Activated T-helper 9 cell treated with anti-CD3 and anti-CD28 coated beads, Interleukin-2, amount 50 U/mL, for 16 hours (primary cell): ENCODE measurements at places on chromosomes 3 and 15.
A peak's percentile ranks its signal among the peaks of the same experiment; 100 is the strongest.

DNA sequence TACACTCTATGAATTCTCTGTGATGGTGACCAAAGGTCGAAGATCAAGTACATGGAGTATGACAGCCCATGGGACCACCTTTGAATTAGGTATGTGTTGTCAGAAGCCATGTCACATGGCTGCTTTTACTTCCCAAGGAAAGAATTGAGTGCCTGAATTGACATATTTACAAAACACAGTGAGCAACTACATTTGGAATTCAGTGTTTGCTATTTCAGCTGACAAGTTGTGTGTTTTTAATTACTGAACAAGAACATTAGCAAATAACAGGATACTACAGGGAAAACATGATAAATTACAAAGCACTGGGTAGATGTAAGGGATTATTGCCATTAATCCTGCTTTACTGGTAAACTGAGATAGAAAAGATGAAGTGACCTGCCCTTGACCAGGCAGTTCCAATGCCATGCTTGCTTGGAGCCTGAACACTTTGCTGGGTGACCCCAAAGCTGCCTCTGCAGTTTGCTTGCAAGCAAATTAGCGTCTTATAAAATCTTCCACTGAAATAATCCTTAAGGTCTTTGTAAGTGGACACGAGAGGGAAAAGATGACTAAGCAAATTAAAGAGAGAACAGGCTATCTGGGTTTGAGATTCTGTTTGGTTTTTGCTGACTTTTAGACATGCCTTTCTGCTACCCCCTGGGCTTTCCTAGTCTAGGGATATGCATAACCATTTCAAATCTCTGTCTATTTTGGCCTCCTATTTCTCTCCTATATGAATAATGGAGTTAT, 98.2 kb downstream of the HCN4 start:
- no peak for DNase-seq

DNA sequence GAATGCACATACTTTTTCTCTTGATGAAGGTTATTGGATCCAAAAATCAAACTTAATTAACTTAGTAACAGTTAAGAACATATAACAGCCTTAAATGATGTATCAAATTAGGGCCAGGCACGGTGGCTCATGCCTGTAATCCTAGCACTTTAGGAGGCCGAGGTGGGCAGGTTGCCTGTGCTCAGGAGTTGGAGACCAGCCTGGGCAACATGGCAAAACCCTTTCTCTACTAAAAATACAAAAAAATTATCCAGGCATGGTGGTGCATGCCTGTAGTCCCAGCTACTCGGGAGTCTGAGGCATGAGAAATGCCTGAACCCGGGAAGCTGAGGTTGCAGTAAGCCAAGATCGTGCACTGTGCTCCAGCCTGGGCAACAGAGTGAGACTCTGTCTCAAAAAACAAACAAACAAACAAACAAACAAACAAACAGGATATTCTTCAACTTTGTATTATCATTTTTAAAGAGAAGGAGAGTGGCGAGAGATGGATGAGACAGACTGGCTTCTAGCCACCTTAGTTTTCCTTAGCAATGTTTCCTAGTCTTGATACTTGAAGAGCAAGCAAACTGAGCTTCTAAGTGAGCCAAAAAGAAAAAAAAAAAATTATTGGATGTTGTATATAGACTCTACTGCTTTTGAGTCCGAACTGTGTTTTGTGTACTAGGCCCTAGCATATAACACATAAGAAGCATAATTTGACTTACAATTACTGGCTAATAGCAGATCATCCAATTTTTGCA, 13.8 kb downstream of the SPRED1 start:
- DNase-seq = no peak

DNA sequence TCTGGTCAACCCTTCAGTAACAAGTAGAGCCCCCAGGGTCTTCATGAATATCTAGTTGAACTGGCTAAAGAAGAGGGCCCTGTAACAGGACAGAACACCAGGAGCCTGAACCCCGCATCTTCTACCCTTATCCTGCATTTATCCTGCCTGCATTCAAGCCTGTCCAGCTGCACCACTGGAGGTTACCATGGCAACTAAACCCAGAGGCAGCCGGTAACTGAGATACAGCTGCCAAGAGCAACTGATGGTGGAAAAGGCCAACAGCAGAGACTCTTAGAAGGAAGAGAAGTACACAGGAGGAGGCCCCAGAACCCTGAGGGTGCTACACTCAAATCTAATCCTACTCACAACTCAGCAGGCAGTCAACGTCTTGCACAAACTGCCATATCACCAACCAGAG, 3.7 kb upstream of the PRKAR2A start:
- DNase-seq = no peak

DNA sequence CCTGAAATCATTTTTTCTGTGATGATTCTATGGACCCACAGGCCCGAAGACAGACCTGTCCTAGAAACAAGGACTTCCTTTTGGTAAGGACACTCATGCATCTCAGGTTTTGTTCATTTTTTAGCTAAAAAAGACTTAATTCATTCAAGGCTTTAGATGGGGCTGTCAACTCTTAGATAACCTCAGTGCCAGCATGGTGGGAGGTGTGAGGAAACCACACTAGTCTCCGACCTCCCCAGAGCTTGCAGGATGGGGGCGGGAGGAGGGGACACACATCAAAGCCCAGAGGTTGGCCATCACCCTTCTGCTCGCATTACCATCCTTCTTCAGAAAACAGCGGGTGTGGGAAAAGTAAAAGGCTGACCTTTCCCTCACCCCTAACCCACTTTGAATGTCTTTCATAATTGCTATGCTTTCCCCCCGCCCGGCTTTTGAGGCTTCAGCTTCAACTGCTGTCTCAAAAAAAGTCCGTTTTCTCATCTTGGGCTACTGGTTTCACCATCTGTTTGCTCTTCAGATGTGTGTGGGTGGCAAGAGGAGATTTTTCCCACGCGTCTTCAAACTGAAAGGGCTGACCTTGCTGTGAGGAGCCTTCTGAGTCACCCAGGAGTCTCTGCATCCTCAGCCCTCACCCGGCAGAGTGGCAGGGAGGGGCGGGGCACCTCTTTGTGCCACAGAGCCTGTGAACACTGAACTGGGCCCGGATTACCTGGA, 27.6 kb upstream of the CXCR6 start:
- peak; percentile 70 for DNase-seq

- no peak for DNase-seq
Measured at GRCh38 chr3:180548050-180548449, 53.9 kb upstream of the TTC14 start.

GRCh38 chr3:11290743-11291680, 18.8 kb downstream of the ATG7 start:
- DNase-seq = no peak

- no peak for DNase-seq
Measured at GRCh38 chr15:77064539-77065308, 6.2 kb downstream of the TSPAN3 start.

DNA sequence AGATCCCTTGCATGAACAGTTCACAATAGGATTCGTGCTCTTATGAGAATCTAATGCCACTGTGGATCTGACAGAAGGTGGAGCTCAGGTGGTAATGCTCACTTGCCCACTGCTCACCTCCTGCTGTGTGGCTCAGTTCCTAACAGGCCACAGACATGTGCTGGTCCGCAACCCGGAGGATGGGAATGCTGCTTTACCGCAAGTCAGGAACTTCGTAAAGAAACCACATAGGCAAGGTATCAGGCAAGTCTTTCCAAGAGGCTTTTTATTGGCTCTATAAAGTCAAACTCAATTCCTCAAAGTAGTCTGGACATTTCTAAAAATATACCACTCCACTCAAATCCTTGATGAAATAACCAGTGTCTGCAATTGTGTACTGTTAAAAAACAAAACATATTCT, 56.1 kb downstream of the OSTN start:
- DNase-seq = no peak

DNA sequence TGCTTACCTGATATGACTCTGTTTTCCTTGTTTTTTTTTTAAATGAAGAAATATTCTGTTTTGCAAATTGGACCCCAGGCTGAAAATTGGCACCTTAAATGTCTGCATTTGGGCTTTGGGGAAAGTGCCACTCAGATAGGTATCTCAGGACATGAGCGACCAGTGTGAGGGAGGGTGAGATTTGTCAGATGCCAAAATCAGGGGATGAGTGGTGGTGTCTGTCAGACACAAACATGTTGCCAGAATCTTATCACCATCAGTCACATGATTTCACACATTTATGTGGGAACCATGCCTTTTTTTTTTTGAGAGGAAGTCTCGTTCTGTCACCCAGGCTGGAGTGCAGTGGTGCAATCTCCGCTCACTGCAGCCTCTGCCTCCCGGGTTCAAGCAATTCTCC, 75.6 kb upstream of the OSBPL11 start:
- no peak for DNase-seq

DNA sequence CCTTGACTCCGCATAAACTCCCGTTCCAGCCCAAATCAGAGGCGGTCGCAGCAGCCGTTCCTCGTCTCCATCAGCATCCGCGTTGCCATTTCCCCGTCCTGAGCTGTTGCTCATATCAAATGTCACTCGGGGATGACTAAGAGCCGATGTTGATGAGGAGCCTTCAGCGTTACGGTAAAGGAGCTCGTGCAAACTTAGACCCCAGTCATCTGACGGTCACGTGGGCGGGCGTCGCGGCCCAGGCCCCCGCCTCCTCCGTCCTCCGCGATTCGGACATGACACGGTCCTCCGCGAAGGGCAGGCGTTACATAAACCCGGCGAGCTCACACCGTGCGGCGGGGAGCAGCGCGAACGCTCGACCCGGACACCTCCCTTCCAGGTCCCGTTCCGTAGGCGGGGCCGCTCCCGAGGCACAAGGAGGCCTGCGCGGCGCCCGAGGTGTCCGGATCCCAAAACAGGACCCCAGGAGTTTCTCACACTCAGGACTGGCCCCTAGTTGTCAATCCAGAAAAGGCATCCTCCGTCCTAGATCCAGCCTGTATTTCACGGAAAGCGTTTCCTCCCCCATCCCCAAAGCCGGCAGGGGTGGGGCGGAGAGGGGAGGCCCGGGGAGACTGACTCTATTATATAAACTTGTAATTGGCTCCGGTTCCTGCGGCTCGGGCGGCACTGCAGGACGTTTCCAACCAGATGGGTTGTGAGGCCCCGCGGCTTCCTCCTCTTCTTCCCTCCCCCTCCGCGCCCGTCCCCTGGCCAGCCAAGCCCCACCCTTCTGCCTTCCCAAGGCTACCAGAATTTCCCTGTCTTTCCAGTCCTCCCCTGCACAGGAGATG, 100.0 kb upstream of the IGF1R start:
- DNase-seq = no peak

GRCh38 chr15:74542166-74543042, 1.4 kb downstream of the ARID3B start:
- DNase-seq = no peak

- DNase-seq = no peak
Measured at GRCh38 chr15:35784745-35785144, 238.8 kb upstream of the DPH6 start.

DNA sequence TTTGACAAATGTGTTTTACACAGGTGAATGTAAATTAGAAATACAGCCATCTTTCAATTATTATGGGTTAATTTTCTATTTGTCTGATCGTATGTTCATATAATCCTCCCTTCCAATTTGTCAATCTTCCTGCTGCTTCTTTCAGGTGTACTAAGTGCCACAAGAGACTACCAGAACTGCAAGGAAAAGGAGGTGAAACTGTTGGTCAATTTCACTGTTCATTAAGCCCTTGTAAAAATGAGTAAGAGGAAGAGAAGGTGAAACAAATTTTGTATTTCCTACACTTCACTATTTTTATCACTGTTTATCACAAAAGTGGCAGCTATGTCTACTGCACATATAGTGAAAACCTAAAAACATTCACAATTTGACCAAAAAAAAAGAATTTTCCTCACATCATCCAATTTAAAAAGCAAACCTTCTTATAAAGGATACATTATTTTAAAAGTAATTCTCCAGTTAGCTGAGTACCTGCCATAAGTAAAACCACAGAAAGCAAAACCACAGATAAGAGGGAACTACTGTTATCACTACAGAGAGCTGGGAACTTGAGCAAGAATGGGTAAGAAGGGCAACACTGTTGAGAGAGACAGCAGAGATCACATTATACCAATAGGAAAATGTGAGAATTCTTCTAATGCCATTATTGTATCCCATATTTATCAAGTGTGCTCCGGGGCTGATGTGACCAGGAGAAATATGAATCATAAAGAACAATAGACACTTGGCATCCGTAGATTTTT, 163.0 kb downstream of the TBC1D5 start:
- DNase-seq = no peak

DNA sequence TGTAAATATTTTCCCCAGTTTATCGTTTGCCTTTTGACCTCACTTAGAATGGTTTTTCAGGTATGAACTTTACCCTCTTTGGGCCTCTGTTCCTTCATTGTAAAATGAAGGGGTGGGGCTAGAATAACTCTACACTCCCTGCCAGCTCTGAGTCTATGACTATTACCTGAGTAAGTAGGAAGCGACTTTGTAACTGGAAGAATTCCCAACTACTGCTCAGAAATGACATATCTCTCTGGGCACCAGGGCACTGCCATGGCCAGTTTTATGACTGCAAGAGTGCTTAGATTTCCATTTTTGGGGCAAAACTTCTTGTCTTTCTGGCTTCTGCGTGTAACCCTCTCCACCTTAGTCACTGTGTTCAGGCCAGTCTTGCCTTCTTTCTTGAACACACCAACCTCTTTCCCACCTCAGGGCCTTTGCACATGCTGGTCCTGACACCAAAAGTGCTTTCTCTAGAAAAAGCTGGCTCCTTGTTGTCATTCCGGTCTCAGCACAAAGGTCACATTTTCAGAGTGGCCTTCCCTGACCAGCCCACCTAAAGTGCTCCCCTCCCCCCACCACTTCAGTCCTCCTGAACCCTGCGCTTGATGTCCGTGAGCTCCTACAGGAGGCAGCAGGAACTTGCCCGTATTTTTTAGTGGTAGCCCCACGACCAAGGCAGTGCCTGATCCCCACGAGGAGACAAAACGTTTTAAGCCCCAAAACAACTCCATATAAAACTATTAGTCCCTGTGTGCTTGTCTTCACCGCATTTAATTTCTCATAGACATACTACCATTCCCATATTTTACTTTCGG, 25.6 kb downstream of the CDCP1 start:
- no peak for DNase-seq
